ENCODE measurements at places on chromosomes 5 and 9.

DNA sequence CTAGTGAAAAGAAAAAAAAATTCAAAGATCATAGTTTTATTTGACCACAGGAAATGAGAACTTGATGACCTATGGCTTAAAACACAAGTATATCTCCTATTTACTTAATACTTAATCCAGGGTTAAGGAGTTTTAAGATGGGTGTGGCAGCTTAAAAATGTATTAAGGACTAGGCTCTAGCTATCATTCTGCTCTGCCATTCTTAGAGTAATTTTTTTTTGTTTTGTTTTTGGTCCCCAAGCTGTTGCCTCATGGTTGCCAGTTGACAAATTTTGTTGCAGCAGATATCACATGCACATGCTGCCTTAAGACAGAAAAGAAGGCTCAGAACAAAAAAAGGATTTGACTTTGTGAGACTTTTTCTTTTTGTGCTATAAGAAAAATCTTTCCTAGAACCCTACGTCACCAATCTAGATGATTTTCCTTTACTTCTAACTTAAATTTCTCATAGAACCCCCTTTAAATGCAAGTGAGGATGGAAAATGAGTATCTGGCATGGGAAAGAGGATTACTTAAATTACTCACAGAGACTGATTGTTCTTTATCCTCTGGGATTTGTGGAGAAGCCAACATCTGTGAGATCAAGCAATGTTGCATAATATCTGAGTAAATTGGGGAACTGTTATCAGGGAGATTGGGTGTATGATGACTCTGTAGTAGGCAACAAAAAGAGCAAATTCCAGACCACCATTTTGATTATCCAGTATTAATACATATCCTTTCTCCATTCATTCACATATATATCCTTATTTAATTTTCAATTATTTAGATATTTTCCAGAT, 364.7 kb upstream of the CD180 start:
- DNase-seq, result no peak

DNA sequence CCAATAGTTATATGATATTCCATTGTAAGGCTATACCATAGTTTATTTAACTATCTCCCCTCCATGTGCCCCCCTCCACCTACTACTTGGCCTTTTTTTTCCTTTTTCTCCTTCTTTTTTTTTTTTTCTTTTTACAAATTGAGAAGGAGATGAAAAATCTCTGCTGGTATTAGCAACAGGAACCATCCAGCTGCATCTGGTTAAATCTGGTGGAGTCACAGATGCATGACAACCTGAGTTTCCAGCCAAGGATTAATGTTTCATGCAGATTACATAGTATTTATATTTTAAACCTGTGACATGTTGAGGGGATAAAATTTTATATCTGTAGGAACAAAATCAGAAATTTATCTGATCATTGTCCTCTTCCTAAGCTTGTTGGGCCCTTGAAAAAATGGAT, 128.5 kb upstream of the IQGAP2 start:
- no peak for DNase-seq

- DNase-seq, result no peak
These were observed 81.3 kb downstream of the GADD45G start for GRCh38 chr9:89686126-89686525.

DNA sequence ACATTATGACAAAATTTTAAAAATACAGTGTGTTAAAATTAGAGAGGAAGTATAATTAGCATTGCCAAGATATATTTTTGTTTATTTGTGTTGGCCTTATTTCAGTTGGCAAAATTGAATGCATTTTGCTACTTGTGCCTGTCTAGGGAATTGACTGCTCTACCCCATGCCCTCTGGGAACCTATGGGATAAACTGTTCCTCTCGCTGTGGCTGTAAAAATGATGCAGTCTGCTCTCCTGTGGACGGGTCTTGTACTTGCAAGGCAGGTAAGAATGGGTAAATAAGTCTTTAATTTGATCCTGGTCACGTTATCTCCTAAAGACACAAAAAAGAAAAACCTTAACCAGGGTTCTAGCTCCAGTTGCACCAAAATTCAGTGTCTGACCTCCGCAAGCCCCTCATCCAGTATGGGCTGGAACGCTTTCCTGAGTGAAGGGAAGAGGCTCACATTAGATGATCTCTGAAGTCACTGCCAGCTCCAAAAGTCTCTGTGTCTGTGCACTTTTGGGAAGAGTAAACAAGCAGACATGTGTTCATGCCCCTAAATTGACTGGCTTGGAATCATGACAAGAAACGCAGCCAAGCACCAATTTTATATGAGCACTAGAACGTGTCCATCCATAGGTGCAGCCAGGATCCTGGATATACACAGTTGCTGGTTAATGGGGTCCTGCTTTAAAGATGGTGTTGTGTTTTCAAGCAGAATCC, 98.3 kb upstream of the PRRC1 start:
- no peak for DNase-seq

- no peak for DNase-seq
These were observed 37.2 kb upstream of the F2RL2 start for GRCh38 chr5:76660360-76660759.

GRCh38 chr9:129489838-129490582, 130.9 kb downstream of the C9orf50 start:
- no peak for DNase-seq

DNA sequence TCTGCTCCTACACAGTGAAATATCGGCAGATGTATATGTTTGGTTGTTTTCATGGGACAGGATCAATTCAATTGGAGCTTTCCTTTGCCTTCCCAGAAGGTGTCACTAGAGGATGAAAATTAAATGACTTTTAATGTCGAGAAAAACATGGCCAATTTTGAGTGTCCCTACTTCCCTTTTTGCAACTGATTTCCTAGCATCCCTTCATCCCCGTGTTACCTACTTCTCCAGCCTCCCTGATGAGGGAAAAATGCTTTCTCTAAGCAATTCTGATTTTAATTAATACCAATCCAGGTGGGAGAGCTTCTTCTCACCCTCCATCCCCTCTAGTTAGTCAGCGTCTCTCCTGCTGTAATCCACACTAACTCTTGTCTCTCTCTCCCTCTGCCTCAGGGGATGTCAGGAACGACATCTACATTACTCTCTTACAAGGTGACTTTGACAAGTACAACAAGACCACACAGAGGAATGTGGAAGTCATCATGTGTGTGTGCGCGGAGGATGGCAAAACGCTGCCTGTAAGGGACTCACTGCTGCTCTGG, 64.9 kb downstream of the DOCK2 start:
- DNase-seq, result no peak

DNA sequence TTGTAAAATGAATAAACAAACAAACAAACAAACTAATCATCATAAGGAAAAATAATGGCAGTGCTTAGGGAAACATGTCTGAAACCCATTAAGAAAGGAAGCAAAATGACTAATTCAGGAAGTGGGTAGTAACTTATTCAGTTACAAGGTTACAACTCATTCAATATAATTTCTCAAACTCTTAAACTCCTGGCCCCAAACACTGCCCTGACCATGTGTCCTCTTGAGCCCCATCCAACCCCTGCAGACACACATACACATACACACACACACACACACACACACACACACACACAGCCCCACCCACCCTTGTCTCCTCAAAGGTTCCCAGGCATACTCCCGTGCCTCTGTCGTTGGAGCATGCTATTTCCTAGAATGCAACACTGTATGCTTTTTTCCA, 193.9 kb downstream of the SEC61B start:
- DNase-seq, result no peak

- no peak for DNase-seq
These were observed 278.0 kb upstream of the GRIA1 start for GRCh38 chr5:153212471-153212870.

DNA sequence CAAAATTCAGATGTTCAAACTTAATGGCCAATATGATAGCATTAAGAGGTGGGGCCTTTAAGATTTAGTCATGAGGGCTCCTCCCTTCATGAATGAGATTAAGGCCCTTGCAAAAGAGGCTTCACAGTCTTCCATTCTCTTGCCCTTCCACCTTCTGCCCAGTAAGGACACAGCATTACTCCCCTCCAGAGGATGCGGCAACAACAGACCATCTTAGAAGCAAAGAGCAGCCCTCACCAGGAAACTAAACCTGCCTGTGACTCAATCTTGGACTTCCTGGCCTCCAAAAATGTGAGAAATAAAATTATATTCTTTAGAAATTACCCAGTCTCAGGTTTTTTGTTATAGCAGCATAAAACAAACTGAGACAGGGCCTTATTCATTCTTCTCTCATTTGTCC, 8.2 kb downstream of the AP3B1 start:
- no peak for DNase-seq

DNA sequence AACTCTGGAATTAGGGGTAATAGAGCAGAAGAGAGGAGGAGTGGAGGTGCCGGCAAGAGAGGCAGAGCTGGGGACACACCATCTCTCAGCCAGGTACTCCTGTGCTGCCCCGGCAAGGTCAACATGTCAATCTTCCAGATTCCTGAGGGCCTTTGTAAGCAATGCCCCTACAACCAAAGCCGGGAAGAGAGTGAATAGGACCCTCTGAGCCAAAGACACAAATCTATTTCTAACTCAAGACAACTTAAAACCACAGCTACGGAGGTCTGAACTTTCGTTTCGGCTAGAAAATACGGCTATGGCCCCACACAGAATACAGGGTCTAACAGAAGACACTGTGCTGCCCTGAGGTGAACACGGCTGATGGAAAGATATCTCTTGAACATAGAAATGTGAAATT, 66.6 kb downstream of the SERINC5 start:
- no peak for DNase-seq

GRCh38 chr9:19989213-19989612, 200.4 kb upstream of the SLC24A2 start:
- no peak for DNase-seq

- DNase-seq, result no peak
These were observed 169.5 kb downstream of the PTPRD start for GRCh38 chr9:10443181-10443867.

- DNase-seq, result no peak
These were observed 51.2 kb upstream of the SPRY4 start for GRCh38 chr5:142375944-142376411.

DNA sequence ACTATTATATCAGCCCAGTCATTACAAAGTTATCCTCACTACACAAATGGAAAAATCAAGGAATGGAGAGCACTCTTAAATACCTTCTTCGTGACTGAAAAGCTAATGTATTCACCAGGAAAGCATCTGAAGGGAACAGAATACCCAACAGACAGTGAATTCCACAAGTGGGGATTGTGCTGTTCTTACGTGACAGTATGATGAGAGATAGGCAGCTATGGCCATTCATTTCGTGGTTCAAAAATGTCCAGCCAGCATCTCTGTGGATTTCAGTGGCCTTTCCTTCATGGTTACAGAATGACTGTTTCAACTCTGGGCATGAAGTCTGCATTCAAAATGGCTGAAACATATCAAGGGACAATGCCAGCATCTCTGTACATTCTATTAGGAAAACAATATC, 323.8 kb downstream of the PRELID2 start:
- DNase-seq, result no peak

GRCh38 chr5:180795771-180796313, 6.8 kb downstream of the MGAT1 start:
- DNase-seq, result no peak

DNA sequence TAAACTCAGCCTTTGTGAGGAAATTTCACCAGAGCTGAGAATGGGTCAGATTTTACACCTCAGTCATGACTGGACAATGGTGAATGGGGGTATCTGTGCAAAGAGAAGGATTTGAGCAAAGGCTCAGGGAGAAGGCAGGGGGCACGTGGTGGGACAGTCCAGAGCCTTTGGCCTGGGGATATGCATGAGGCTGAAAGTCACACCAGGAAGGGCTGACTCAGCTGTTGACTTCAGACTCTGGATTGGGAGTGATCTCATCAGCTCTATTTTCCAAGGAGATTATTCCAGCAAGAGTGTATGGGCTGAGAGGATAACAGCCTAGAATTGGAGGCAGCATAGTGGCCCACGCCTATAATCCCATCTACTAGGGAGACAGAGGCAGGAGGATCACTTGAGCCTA, 53.6 kb downstream of the SAXO1 start:
- no peak for DNase-seq

- DNase-seq, result no peak
These were observed 103.9 kb upstream of the IFNE start for GRCh38 chr9:21585756-21586752.

DNA sequence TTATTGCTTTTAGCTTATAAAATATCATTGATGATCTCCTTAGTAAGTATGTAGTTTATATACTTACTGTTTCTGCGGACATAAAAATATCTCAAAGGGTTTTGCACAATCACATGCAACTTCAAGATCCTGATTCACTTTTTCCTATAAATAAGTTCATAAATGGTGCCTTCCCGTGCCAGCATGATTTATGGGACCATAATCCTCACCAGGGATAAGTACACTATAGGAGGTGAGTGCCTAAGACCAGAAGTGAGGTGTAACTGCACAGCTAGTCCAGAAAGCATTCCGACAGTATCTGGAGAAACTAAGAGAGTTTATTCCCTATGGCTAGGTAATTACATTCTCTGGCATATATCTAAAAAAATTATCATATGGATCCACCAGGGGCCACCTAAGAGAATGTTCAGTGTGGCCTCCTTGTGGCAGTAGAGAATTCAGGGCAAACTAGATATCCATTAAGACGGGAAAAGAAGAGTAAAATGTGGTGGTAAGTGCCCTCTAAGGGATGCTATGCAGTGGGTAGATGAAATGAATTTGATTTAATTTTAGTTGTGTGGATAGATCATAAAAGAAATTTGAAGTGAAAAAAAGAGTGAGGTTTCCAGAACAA, 402.5 kb upstream of the SLC24A2 start:
- DNase-seq, result no peak

DNA sequence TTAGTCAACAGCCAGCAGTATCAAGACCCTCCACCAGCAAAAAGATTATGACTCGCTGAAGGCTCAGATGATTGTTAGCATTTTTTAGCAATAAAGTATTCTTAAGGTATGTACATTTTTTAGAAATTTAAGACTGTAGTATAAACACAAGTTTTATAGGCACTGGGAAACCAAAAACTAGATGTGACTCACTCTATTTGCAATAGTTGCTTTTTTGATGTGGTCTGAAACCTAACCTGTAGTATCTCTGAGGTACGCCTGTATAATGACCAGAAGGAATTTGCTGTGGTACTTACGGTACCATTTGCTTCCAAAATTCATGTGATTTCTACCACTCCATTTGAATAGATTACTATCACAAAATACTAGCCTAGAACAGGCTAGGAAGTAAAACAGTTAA, 60.8 kb downstream of the WDR41 start:
- no peak for DNase-seq

GRCh38 chr9:17171309-17172094, 36.7 kb downstream of the CNTLN start:
- no peak for DNase-seq

- DNase-seq, result no peak
These were observed 338.6 kb downstream of the TMEM38B start for GRCh38 chr9:106032978-106033377.

DNA sequence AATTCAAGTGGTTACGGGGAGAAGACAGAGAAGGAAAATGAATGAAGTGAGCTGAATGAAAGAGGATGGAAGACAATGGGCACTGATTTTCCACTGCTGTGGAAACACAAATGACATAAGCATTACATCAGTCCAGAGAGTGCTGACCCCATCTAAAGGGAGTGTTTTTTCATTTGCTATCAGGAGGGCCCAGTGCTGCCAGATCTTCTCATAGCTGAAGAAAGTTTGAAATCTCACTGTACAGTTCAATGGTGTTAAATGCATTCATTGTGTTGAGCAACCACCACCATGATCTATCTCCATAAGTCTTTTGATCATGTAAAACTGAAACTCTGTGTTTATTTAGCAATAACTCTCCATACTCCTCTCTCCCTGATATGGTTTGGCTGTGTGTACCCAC, 41.5 kb upstream of the STARD4 start:
- no peak for DNase-seq
